ENCODE measurements at places on chromosomes 4 and X. TPM values are rescaled to one million over a fixed set of nuclear protein-coding genes. Genes with fewer than 3 reads are reported as not detected.

PPEF1 gene
- not detected for total RNA-seq

TCEAL6 gene
- not detected for total RNA-seq

- H3K36me3 ChIP-seq, result no peaks in the 10 kb centered on the region
- H3K27ac ChIP-seq, result no peak overlapping the region
- no peaks in the 10 kb centered on the region for H3K27me3 ChIP-seq
- H3K4me1 ChIP-seq, result no peaks in the 10 kb centered on the region
- no peak for DNase-seq
These were observed 43.6 kb downstream of the UNC5C start for GRCh38 chr4:95505151-95505550.

DNA sequence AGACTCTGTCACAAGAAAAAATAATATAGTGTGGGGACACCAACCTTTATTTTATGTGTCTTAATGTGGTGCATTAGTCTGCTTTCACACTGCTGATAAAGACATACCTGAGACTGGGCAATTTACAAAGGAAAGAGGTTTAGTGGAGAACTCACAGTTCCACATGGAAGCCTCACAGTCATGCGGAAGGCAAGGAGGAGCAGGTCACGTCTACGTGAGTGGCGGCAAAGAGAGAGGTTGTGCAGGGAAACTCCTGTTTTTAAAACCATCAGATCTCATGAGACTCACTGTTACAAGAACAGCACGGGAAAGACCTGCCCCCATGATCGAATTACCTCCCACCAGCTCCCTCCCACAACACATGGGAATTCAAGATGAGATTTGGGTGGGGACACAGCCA, 130.2 kb downstream of the AFF1 start:
- no peaks in the 10 kb centered on the region for H3K4me1 ChIP-seq
- no peaks in the 10 kb centered on the region for H3K36me3 ChIP-seq
- no peak overlapping the region for H3K27ac ChIP-seq
- no peak for DNase-seq
- no peaks in the 10 kb centered on the region for H3K27me3 ChIP-seq

SPATA18 gene
- not detected for total RNA-seq

Measured in Calu3 (cell line).